SK-N-SH (cell line): ENCODE measurements at places on chromosomes 4 and X.

DNA sequence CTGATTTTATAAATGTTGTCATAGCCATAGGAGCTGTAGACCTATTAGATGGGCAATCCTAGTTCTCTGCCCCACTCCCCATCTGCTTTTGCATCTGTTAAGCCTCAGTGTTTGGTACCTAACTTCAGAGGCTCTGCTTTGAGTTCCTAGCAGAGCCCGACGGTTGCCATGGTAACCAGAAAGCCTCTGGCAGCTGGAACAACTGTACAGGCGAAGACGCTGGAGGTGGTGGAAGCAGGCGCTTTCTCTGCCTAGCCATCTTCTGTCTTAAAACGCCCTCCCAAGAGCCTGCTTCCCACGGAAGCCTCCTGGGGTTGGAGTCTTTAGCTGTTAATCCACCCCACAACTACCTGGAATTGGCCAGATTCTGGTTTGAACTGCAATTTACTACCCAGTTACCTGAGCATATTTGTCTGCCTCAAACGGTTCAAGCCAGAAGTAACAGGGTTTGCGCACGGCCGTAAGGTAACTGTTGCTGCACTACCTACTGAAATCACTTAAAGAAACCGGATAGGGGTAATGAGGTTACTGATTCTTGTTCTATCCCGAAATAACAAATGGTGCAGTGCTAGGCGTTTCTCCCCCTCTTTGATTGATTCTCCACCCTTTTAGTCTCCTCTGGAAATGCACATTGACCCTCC lies 1.0 kb upstream of the GABRG1 start:
- peak; percentile 6 for DNase-seq

- peak; percentile 40 for DNase-seq
Measured at GRCh38 chrX:118974908-118975671, 672 bp downstream of the LONRF3 start.

DNA sequence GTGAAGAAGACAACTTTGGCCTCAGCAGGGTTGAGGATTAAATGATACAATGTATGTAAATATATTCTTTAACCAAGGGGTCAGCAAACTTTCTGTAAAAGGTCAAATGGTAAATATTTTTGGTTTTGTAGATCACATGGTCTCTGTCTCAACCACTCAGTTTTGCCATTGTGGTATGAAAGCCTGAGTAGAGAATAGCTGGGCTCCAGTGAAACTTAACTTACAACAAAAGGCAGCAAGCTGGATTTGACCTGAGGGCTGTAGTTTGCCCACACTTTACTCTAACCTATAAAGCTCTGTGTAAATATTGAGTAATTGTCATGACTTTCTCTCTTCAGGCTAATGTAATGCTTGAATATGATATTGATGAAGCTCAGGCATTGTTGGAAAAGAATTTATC lies 19.6 kb downstream of the VBP1 start:
- DNase-seq = no peak

DNA sequence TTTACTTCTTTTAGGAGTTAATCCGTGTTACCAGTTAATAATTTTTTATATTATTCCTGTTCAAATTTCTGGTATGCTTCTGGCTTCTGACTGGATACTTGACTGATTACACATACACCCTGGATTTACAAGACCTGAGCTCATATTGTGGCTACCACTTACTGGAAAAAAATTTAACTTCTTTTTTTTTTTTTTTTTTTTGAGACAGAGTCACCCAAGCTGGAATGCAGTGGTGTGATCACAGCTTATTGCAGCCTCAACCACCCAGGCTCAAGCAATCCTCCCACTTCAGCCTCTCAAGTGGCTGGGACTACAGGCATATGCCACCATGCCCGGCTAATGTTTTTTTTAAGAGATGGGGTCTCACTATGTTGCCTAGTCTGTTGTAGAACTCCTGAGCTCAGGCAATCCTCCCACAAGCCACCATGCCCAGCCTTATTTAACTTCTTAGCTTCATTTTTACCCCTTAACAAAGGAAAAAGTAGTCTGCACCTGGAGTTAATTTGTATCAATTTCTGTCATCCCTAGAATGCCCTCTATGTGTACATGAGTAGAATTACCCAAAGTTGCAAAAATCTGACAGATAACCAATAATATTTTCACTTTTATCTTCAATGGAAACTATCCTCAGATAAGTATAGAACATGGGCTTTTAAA lies 50.3 kb downstream of the TMEM165 start:
- DNase-seq = no peak

GRCh38 chrX:94053575-94053974 lies 379.6 kb downstream of the FAM133A start:
- no peak for DNase-seq

DNA sequence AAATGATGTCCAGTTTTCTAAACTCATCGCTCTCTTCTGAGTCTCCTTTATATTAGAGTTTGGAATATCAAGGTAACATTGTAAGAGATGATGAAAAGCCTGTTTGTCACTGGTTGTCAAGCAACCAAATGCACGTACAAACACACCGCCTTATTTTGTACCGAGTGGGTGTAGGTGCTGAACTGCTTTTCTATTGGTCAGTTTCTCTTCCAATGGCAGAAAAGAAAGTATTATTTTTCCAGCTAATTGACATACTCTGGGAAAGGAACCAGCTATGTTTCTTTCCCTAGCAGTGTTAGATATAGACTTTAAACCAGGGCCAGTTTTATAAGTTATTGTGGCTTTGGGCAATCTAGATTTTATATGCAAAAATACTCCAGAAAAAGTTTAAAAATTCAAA lies 6.6 kb upstream of the PPM1K start:
- peak; percentile 22 for DNase-seq
